ENCODE measurements at places on chromosomes 12 and 14.

DNA sequence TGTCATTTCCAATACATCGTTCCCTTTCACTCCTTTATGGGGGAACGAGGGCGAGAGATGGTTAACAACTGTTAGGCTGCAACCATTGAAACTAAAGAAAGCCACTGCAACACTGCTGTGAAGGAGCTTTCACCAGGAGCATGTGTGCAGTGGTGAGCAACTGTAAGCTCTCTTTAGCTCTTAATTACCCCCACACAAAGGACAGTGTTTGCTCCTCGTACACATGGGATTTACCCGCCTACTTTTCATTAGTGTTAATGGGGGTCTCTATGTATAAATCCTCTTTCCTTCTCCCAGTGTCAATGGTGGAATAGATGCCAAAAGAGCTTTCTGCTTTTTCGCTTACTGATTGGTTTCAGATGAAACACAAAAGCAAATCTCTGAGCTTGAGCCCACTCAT lies 343.1 kb downstream of the FLRT2 start:
- H3K36me3 ChIP-seq = no peaks in the 10 kb centered on the region
- no peak for DNase-seq
- H3K27ac ChIP-seq = no peak overlapping the region
- H3K27me3 ChIP-seq = peaks cover 32% of the 10 kb centered on the region
- no peaks in the 10 kb centered on the region for H3K4me1 ChIP-seq

- DNase-seq = peak; percentile 41
- peaks cover 29% of the 10 kb centered on the region for H3K4me1 ChIP-seq
- peaks cover 32% of the 10 kb centered on the region for H3K36me3 ChIP-seq
- H3K27me3 ChIP-seq = no peaks in the 10 kb centered on the region
Measured at GRCh38 chr14:20460458-20461224, 593 bp downstream of the PIP4P1 start.

DNA sequence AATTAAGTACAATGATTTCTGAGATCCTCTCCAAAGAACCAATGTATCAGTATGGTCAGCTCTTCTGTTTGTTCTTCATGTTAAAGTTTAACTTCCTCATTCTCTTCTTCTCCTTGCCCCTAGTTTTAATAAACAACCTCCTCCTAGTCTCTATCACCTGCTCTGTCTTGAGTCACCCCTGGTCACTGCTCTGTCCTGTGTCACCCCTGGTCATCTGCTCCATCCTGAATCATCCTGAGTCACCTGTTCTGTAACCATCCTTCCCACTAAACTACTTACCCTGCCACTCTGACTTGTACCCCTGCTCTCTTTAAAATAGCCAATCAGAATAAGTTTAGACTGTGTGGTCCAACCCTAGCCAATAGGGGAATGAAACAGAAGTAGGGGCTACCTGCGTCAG lies 100.5 kb downstream of the ALG10B start:
- no peak for DNase-seq
- H3K4me1 ChIP-seq = no peaks in the 10 kb centered on the region
- H3K4me3 ChIP-seq = no peak overlapping the region

GRCh38 chr12:27109334-27110028 lies 27.1 kb upstream of the C12orf71 start:
- no peak overlapping the region for H3K4me3 ChIP-seq
- DNase-seq = no peak
- H3K27ac ChIP-seq = no peak overlapping the region
- no peaks in the 10 kb centered on the region for H3K27me3 ChIP-seq
- no peaks in the 10 kb centered on the region for H3K4me1 ChIP-seq

GRCh38 chr14:92460916-92461579 lies 52.5 kb upstream of the RIN3 start:
- no peak for DNase-seq
- H3K27ac ChIP-seq = peak overlapping the region; percentile 85
- peaks cover 36% of the 10 kb centered on the region for H3K4me1 ChIP-seq
- no peaks in the 10 kb centered on the region for H3K27me3 ChIP-seq

- no peaks in the 10 kb centered on the region for H3K27me3 ChIP-seq
- no peak overlapping the region for H3K4me3 ChIP-seq
- no peaks in the 10 kb centered on the region for H3K36me3 ChIP-seq
Measured at GRCh38 chr14:71638523-71639196, 293.6 kb upstream of the RGS6 start.

- no peak overlapping the region for H3K27ac ChIP-seq
- no peak overlapping the region for H3K4me3 ChIP-seq
- H3K4me1 ChIP-seq = peaks cover 33% of the 10 kb centered on the region
- peaks cover 4% of the 10 kb centered on the region for H3K36me3 ChIP-seq
- no peaks in the 10 kb centered on the region for H3K27me3 ChIP-seq
Measured at GRCh38 chr12:50557421-50557820, 52.6 kb downstream of the DIP2B start.

- DNase-seq = no peak
- H3K36me3 ChIP-seq = no peaks in the 10 kb centered on the region
- H3K27me3 ChIP-seq = peaks cover 32% of the 10 kb centered on the region
- peaks cover 14% of the 10 kb centered on the region for H3K4me1 ChIP-seq
- no peak overlapping the region for H3K27ac ChIP-seq
Measured at GRCh38 chr12:123906711-123907420, 65.8 kb downstream of the CCDC92 start.

DNA sequence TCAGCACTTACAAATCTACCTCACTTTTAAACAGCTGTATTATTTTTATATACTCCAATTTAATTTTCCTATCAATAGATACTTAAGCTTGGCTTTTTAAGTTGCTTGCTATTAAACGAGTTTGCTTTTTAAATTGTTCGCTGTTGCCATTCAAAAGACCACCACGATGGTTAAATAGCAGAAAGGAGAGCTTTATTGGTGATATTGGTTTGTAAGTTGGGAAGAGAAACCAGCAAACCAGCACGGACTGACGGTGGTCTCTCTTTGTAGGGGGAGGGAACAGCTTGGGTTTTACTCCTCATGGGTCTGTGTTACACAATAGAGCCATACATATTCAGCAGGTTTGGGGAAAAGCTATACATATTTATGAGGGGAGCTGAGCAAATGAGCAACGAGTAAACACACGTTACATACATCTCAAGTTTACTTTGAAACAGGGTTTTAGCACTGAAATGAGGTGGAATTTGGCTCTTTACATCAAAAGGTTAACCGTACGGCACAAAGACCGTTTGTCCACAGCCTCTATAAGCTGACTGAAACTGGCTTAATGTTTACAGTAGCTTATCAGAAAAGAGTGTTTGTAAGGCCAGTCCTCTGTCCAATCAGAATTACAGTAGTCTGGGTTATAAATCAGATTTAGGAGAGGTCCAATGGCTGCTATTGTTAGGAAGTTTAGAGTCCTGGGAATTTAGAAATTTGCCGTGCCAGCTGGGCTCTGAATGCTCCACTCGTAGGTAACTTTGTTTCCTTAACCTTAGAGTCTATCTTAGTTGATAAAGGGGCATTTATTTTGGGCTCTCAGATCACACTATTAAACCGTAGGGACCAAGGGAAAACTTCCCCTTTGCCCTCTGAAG lies 69.7 kb upstream of the DHRS4 start:
- H3K4me1 ChIP-seq = no peaks in the 10 kb centered on the region
- no peak overlapping the region for H3K4me3 ChIP-seq
- peaks cover 29% of the 10 kb centered on the region for H3K27me3 ChIP-seq
- no peak for DNase-seq
- H3K27ac ChIP-seq = no peak overlapping the region

DNA sequence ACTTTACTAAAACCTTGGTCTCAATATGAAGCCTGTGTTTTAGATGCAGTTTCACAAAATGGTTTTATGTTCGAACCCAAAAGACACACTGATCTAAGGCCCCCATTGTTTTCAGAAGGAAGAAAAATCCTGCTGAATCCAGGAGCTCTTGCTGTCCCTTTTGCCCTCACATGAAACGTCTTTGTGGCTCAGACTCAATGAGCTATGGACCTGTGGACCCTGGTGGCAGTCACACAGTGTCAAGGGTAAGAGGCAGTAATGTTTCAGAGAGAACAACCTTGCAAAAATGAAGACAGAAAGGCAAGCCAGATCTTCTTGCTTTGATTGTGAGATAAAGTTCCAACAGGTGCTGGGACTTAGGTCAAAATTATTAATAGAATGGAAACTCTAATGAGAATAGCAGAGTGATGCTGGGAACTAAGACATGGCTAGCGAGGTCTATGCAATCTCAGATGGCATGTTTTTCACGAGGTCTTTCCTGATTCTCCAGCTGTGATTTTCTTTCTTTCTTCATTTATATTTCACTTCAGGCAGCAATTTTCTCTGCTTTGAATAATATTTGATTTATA lies 164.9 kb upstream of the SLC38A2 start:
- H3K4me1 ChIP-seq = peaks cover 5% of the 10 kb centered on the region
- DNase-seq = no peak
- H3K27me3 ChIP-seq = no peaks in the 10 kb centered on the region
- no peak overlapping the region for H3K4me3 ChIP-seq
- H3K27ac ChIP-seq = no peak overlapping the region
- no peaks in the 10 kb centered on the region for H3K36me3 ChIP-seq

DNA sequence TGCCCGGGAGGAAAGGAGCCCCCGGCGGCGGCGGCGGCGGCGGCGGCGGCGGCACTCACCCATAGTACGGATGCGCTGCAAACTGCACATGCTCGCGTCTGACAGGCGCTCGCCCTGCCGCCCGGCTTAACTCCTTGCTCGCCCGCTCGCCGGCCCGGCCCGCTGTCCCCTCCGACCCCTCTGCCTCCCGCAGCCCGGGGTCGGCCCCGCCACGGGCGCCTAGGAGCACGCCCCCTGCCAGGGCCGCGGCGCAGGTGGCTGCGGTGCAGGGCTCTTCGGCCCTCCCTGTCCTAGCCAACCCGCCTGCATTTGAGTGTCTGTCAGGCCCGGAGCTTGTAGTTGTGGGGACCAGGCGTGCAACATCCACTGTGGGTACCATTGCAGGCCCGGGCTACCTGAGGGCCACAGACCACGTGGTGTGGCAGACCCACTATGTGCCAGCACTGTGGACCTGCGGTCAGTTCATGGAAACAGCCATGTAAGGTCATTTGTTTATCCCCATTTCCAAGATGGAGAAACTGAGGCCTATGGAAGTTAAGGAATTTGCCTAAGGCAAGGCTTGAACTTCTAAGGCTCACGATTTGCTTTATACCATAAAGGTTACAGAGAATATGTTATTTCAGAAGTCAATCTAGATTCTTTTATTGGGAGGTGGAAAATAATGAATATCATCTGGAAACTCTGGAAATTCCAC lies 17.6 kb upstream of the PLEKHH1 start:
- peaks cover 35% of the 10 kb centered on the region for H3K4me1 ChIP-seq
- no peaks in the 10 kb centered on the region for H3K36me3 ChIP-seq
- peak overlapping the region; percentile 90 for H3K4me3 ChIP-seq
- no peak overlapping the region for H3K27ac ChIP-seq
- no peak for DNase-seq

GRCh38 chr12:26861690-26862089 lies 28.7 kb upstream of the ITPR2 start:
- no peak overlapping the region for H3K27ac ChIP-seq
- H3K27me3 ChIP-seq = no peaks in the 10 kb centered on the region
- DNase-seq = no peak
- no peak overlapping the region for H3K4me3 ChIP-seq

DNA sequence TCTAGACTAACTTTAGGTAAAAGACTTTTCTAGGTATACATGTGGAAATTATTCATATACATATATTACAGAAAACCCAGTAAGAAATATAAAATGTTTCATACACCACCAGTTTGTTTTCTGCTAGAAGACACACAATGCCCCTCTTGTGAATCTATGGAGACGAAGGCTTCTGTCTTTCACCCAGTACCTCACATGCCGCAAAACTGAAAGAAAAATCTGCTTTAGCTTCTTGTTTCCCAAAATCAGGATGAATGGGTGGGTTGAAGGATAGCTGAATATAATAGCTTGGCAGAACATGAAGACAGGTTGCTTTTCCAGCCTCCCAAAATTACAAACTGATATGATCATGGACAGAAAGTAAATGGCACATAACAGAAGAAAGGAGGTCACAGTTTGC lies 1.3 kb downstream of the TAS2R30 start:
- no peak overlapping the region for H3K4me3 ChIP-seq
- no peak overlapping the region for H3K27ac ChIP-seq
- H3K27me3 ChIP-seq = no peaks in the 10 kb centered on the region

DNA sequence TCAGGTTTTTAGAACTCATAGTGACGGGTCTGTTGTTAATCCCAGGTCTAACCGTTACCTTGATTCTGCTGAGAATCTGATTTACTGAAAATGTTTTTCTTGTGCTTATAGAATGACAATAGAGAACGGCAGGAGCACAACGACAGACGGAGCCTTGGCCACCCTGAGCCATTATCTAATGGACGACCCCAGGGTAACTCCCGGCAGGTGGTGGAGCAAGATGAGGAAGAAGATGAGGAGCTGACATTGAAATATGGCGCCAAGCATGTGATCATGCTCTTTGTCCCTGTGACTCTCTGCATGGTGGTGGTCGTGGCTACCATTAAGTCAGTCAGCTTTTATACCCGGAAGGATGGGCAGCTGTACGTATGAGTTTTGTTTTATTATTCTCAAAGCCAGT lies 34.4 kb downstream of the PSEN1 start:
- peaks cover 49% of the 10 kb centered on the region for H3K36me3 ChIP-seq
- H3K4me1 ChIP-seq = peaks cover 8% of the 10 kb centered on the region
- no peak overlapping the region for H3K4me3 ChIP-seq
- no peaks in the 10 kb centered on the region for H3K27me3 ChIP-seq
- DNase-seq = no peak
- H3K27ac ChIP-seq = no peak overlapping the region

- H3K27me3 ChIP-seq = no peaks in the 10 kb centered on the region
- peaks cover 64% of the 10 kb centered on the region for H3K4me1 ChIP-seq
- peak overlapping the region; percentile 89 for H3K27ac ChIP-seq
- H3K4me3 ChIP-seq = peak overlapping the region; percentile 94
Measured at GRCh38 chr12:22412581-22412980, 78.1 kb upstream of the ST8SIA1 start.

GRCh38 chr14:56102941-56103340 lies 15.3 kb upstream of the PELI2 start:
- peaks cover 2% of the 10 kb centered on the region for H3K36me3 ChIP-seq
- peaks cover 52% of the 10 kb centered on the region for H3K27me3 ChIP-seq
- no peaks in the 10 kb centered on the region for H3K4me1 ChIP-seq
- H3K27ac ChIP-seq = no peak overlapping the region
- no peak overlapping the region for H3K4me3 ChIP-seq

GRCh38 chr12:72295744-72296143 lies 23.6 kb downstream of the TRHDE start:
- no peak overlapping the region for H3K4me3 ChIP-seq
- no peaks in the 10 kb centered on the region for H3K36me3 ChIP-seq
- H3K4me1 ChIP-seq = no peaks in the 10 kb centered on the region
- no peak overlapping the region for H3K27ac ChIP-seq

DNA sequence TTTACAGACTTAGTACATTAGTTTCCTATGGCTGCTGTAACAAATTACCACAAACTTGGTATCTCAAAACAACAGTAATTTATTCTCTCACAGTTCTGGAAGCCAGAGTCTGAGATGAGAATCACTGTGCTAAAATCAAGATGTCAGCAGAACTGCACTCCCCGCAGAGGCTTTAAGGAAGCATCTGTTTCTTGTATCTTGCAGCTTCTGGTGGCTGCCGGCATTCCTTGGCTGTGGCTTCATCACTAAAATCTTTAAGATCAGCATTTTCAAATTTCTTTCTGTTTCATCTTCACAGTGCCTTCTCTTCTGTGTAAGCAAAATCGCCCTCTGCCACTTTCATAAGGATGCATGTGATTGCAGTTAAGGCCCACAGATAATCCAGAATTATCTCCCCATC lies 9.4 kb downstream of the STON2 start:
- peaks cover 1% of the 10 kb centered on the region for H3K36me3 ChIP-seq
- H3K27me3 ChIP-seq = peaks cover 21% of the 10 kb centered on the region
- H3K27ac ChIP-seq = no peak overlapping the region

- H3K4me3 ChIP-seq = no peak overlapping the region
- no peaks in the 10 kb centered on the region for H3K27me3 ChIP-seq
- DNase-seq = peak; percentile 61
- H3K27ac ChIP-seq = no peak overlapping the region
- peaks cover 16% of the 10 kb centered on the region for H3K4me1 ChIP-seq
Measured at GRCh38 chr12:110698171-110698902, 9.4 kb upstream of the HVCN1 start.
